ENCODE measurements at places on chromosomes 6 and 20.

GRCh38 chr6:78746457-78746856 lies 120.9 kb upstream of the IRAK1BP1 start:
- no peaks in the 10 kb centered on the region for H3K4me1 ChIP-seq
- no peak overlapping the region for H3K27ac ChIP-seq
- no peak overlapping the region for H3K4me3 ChIP-seq
- no peak for DNase-seq
- no peaks in the 10 kb centered on the region for H3K27me3 ChIP-seq

GRCh38 chr6:85754894-85755293 lies 112.2 kb upstream of the SYNCRIP start:
- no peaks in the 10 kb centered on the region for H3K36me3 ChIP-seq
- no peak for DNase-seq
- H3K27me3 ChIP-seq, result no peaks in the 10 kb centered on the region
- no peak overlapping the region for H3K4me3 ChIP-seq
- no peaks in the 10 kb centered on the region for H3K4me1 ChIP-seq

GRCh38 chr20:2840967-2841531 lies 504 bp downstream of the VPS16 start:
- H3K36me3 ChIP-seq, result no peaks in the 10 kb centered on the region
- H3K27ac ChIP-seq, result peak overlapping the region; percentile 88
- H3K27me3 ChIP-seq, result no peaks in the 10 kb centered on the region
- no peak for DNase-seq
- peak overlapping the region; percentile 86 for H3K4me3 ChIP-seq

GRCh38 chr20:1567392-1568162 lies 10.1 kb upstream of the SIRPD start:
- H3K27me3 ChIP-seq, result peaks cover 11% of the 10 kb centered on the region
- no peak overlapping the region for H3K4me3 ChIP-seq
- no peaks in the 10 kb centered on the region for H3K36me3 ChIP-seq
- peaks cover 4% of the 10 kb centered on the region for H3K4me1 ChIP-seq
- no peak for DNase-seq

GRCh38 chr6:158848490-158848895 lies 29.3 kb upstream of the EZR start:
- no peaks in the 10 kb centered on the region for H3K27me3 ChIP-seq
- DNase-seq, result no peak
- H3K4me1 ChIP-seq, result peaks cover 49% of the 10 kb centered on the region
- H3K36me3 ChIP-seq, result no peaks in the 10 kb centered on the region

GRCh38 chr6:43720999-43721398 lies 33.4 kb upstream of the MRPS18A start:
- DNase-seq, result no peak
- H3K4me3 ChIP-seq, result no peak overlapping the region
- no peak overlapping the region for H3K27ac ChIP-seq
- peaks cover 45% of the 10 kb centered on the region for H3K4me1 ChIP-seq

DNA sequence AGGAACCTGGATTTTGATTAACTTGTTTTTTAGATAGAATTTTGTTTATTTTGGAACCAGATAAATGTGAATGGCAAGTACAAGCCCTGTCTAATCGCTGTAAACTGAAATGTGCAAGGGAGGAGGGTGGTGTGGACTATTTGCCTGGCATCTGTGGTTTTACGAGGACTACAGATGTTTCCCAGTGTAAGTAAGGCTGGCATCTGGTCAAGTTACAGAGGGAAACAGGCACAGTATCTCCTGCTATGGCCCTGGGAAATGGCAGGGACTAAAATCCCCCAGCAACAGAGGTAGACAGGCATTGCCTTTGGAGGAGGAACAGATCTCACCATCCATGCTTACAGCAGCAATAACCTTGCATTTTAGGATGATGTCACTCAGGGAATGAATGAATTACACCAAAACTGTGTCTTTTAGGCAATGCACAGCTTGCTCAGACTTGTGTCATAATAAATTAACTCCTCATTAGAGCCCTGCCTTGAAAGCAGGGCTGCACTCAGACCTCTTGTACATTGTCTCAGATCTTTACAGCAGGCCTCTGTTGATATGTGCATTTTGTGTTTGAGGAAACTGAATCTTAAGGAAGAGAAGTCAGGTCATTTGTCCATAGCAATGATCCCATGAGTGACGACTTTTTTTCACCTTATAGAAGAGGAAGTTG lies 96.2 kb downstream of the TCP11 start:
- no peak overlapping the region for H3K27ac ChIP-seq
- peaks cover 5% of the 10 kb centered on the region for H3K4me1 ChIP-seq
- peaks cover 11% of the 10 kb centered on the region for H3K36me3 ChIP-seq

DNA sequence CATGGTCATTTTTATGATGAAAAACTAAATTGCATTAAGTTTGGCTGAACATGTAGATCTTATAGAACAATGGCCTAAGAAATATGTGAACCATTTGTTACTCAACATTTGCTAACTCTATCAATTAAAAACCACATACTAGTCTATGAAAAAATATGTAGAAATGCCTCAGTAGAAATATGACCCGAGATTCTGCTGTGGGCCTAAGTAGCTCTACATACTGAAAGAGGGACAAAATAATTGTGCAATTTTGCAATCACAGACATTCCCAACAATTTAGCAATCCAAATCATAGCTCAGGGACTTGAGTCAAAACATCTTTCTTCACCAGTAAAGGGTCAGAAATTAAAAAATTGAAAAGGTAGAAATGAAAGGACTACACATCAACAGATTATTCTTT lies 619.0 kb downstream of the FRK start:
- H3K27me3 ChIP-seq, result no peaks in the 10 kb centered on the region
- DNase-seq, result no peak
- no peaks in the 10 kb centered on the region for H3K4me1 ChIP-seq
- no peak overlapping the region for H3K4me3 ChIP-seq
- H3K36me3 ChIP-seq, result no peaks in the 10 kb centered on the region
- H3K27ac ChIP-seq, result no peak overlapping the region

DNA sequence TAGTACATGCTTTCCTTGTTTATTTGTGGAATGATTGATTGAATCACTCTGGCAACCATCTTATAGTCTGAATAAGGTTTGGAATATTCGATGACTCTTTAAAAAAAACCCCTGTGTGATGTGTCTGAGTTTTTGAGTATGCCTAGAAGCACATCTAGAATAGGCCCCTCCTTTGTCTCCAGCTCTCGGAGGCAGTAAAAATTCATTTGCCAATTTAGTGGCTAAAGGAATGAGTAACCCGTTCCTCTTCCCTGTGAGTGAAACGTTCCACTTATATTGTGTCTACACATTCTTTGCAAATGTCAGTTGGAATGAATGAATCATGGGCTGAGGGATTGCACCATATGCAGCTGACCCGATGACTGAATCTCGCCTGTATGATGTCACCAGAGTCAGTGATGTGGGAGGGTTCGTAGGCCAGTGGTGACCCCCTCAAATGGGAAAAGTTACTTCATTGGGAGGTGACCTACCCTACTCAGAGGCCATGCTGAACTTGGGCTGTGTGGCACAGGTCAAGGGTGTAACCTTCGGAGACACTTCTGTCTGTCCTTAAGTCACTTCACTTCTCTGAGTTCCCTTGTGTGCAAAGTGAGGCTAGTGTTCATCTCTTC lies 21.6 kb downstream of the MOCS3 start:
- H3K4me3 ChIP-seq, result no peak overlapping the region
- DNase-seq, result no peak
- H3K4me1 ChIP-seq, result peaks cover 12% of the 10 kb centered on the region
- H3K27ac ChIP-seq, result no peak overlapping the region
- H3K36me3 ChIP-seq, result no peaks in the 10 kb centered on the region
- peaks cover 34% of the 10 kb centered on the region for H3K27me3 ChIP-seq

- H3K4me1 ChIP-seq, result peaks cover 3% of the 10 kb centered on the region
- no peak overlapping the region for H3K4me3 ChIP-seq
- H3K27ac ChIP-seq, result no peak overlapping the region
- peaks cover 12% of the 10 kb centered on the region for H3K27me3 ChIP-seq
Measured at GRCh38 chr6:16964553-16965499, 137.0 kb upstream of the STMND1 start.

GRCh38 chr20:50378170-50379000 lies 131.8 kb upstream of the PTPN1 start:
- H3K4me1 ChIP-seq, result peaks cover 24% of the 10 kb centered on the region
- H3K36me3 ChIP-seq, result no peaks in the 10 kb centered on the region
- no peak overlapping the region for H3K4me3 ChIP-seq
- peaks cover 25% of the 10 kb centered on the region for H3K27me3 ChIP-seq
- no peak overlapping the region for H3K27ac ChIP-seq
- no peak for DNase-seq

- no peaks in the 10 kb centered on the region for H3K4me1 ChIP-seq
- H3K4me3 ChIP-seq, result no peak overlapping the region
- DNase-seq, result no peak
- H3K36me3 ChIP-seq, result no peaks in the 10 kb centered on the region
- no peak overlapping the region for H3K27ac ChIP-seq
Measured at GRCh38 chr6:165552248-165552736, 110.7 kb downstream of the PDE10A start.

DNA sequence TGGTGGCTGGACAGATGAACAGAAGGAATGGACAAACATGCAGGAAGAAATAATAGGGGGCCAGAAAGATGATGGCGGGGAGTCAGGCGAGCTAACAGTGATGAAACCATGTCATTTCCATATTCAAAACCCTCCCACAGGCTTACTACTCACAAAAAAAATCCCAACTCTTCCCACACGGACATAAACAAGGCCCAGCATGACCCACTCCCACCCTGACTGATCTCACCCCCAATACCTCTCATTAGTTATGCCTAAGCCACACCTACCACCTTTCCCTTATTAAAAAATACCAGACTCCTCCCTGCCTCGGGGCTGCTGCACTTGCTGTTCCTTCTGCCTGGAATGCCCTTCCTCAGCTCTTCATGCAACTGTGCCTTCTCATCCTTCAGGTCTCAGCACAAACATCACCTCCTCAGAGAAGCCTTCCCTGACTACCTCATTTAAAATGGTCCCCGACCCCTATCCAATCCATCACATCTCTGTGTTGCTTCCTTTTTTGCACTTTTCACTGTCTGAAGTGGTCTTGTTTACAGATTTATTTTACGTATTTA lies 145.8 kb downstream of the PREX1 start:
- no peaks in the 10 kb centered on the region for H3K27me3 ChIP-seq
- H3K4me3 ChIP-seq, result no peak overlapping the region
- H3K4me1 ChIP-seq, result peaks cover 6% of the 10 kb centered on the region
- DNase-seq, result no peak

DNA sequence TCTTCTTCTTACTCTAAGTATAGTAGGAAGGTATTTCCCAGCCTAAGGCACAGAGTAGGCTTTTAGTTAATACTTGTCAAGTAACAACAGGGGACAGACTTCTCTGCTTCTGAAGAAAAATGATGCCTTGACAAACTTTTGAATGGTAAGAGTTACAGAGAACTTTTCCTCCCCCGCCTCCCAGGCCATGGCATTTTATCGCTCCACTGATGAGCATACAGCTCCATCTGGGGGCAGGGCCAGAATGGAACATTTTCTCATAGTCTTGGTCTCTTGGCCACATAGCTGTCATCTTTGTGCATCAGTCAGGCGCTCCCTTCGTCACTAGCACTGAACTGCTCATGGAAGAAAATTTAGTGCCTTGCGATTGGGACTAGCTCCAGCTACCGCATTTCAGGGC lies 1066.8 kb upstream of the CITED2 start:
- H3K27ac ChIP-seq, result no peak overlapping the region
- H3K4me3 ChIP-seq, result no peak overlapping the region
- H3K4me1 ChIP-seq, result no peaks in the 10 kb centered on the region
- DNase-seq, result no peak
- H3K27me3 ChIP-seq, result no peaks in the 10 kb centered on the region

GRCh38 chr6:143276436-143276835 lies 174.1 kb downstream of the ADAT2 start:
- peaks cover 13% of the 10 kb centered on the region for H3K36me3 ChIP-seq
- peaks cover 9% of the 10 kb centered on the region for H3K4me1 ChIP-seq
- H3K27ac ChIP-seq, result peak overlapping the region; percentile 77
- no peaks in the 10 kb centered on the region for H3K27me3 ChIP-seq
- no peak for DNase-seq

- H3K27me3 ChIP-seq, result no peaks in the 10 kb centered on the region
- no peak overlapping the region for H3K27ac ChIP-seq
- no peak overlapping the region for H3K4me3 ChIP-seq
- no peak for DNase-seq
Measured at GRCh38 chr20:62161347-62161746, 17.8 kb downstream of the SS18L1 start.

GRCh38 chr20:36991703-36992102 lies 40.2 kb upstream of the SAMHD1 start:
- no peak for DNase-seq
- H3K4me3 ChIP-seq, result no peak overlapping the region
- no peaks in the 10 kb centered on the region for H3K27me3 ChIP-seq
- H3K27ac ChIP-seq, result no peak overlapping the region
- peaks cover 15% of the 10 kb centered on the region for H3K4me1 ChIP-seq

- H3K27ac ChIP-seq, result no peak overlapping the region
- no peaks in the 10 kb centered on the region for H3K27me3 ChIP-seq
- H3K4me1 ChIP-seq, result peaks cover 37% of the 10 kb centered on the region
- DNase-seq, result no peak
- H3K4me3 ChIP-seq, result peak overlapping the region; percentile 21
Measured at GRCh38 chr6:163494279-163494727, 79.8 kb downstream of the QKI start.

DNA sequence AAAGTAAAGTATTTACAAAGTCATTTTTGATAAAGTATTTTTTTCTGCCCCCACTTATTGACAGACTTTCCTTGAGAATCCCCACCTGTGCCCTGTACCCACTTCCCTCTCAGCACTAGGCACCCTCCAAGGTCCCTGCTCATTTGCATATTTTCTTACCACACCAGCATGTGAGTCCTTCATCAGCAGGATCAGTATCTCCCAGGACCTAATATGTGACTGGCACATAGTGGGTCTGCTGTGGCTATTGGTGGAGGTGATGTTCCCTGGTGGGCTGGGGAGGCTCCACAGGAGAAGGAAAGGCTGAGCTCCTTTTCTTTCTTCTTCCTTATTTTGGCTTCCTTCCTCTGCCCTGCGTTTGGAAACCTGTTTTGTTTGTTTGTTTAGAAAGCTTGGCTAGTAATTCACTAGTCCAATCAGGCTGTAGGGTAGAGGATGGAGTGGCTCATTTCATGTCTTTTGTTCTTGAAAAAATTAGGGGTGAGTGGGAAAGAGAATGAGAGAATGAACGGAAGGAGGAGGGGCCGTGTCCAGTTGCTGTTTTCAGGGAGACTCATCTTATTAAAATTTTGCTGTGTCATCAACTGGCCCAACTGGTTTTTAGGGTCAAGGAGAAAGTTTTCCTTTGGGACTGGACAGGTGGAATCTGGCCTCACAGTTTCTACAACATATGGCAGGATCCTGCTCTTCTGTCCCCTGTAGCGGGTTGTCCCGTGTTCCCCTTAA lies 2.8 kb upstream of the RNF24 start:
- no peak overlapping the region for H3K4me3 ChIP-seq
- peaks cover 2% of the 10 kb centered on the region for H3K36me3 ChIP-seq
- H3K27ac ChIP-seq, result no peak overlapping the region
- H3K4me1 ChIP-seq, result peaks cover 25% of the 10 kb centered on the region

GRCh38 chr6:170279977-170280688 lies 10.7 kb downstream of the DLL1 start:
- H3K27ac ChIP-seq, result peak overlapping the region; percentile 95
- DNase-seq, result peak; percentile 50
- no peaks in the 10 kb centered on the region for H3K36me3 ChIP-seq
- H3K27me3 ChIP-seq, result no peaks in the 10 kb centered on the region
